ENCODE measurements at places on chromosomes 1 and 21. TPM values are rescaled to one million over a fixed set of nuclear protein-coding genes. Genes with fewer than 3 reads are reported as not detected.

DNA sequence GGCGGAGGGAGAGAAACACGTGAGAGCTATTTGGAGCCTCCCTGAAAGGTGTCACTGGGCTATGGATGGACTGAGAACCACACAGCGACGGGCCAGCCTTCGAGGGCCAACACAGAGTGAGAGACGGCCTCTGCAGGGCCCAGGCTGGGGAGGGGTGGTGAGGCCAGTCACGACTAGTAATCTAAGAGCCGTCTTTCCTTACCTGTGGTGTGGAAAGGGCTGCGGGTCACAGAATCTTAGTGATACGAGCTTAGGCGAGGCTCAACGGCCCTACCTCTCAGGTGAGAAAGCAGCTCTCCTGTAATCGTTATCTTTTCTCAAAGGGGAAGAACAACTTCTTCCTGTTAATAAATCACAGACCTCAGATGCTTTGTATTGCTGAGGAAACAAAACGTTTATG, 33.4 kb upstream of the COX20 start:
- DNase-seq: no peak

DNA sequence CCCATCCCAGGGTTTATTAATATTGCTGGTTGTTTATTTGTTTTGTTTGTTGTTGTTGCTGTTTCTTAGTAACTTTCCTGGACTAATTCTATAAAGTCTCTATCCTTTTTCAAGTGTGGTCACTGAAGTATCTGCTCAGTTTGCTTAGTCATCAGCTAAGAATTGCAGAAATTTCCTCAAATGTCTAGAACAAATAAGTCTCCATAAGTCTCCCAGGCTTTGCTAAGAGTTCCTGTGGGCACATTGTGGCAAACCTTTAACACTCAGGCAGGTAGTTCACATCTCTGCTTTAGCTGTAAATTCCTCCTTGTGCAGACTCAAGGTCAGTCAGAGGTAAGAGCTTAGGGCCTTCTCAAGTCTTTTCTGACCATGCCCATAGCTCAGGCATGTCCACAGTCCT, 38.9 kb upstream of the C1orf185 start:
- no peak for DNase-seq

DNA sequence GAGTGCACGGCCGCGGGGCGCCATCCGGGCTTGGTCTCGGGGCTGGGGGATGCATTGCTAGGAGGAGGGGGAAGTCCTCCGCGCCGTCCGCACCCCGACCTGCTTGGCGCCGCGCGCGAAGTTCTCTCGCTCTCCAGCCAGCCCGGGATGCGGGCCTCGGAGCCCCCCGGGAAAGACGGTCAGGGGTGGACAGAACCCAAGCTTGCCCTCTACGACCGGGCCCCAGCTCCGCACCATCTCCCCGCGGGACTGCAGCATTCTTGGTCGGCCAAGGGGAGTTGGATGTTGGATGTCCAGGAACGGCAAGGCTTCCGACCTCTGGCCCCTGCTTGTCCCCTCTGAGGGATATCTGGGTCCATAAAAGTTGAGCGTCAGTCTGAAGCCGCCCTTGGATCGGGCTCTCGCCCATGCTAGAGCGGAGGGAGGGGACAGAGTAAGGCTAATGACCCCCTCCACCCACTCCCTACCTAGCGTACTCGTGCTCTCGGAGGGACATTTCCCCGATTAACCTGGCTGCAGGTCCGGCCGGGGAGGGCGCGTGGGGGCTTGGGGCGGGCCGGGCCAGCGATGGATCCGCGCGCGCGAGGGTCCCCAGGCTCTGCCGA, 522 bp downstream of the DISP3 start:
- DNase-seq: no peak

- no peak for DNase-seq
Observed at GRCh38 chr1:96651517-96651916, 70.1 kb upstream of the PTBP2 start.

GRCh38 chr1:156579472-156579871, at the start of gene TTC24:
TTC24 (plus strand) TSS chr1:156579723; CDS start chr1:156581365, 1,642 bp downstream.
- DNase-seq: no peak

DNA sequence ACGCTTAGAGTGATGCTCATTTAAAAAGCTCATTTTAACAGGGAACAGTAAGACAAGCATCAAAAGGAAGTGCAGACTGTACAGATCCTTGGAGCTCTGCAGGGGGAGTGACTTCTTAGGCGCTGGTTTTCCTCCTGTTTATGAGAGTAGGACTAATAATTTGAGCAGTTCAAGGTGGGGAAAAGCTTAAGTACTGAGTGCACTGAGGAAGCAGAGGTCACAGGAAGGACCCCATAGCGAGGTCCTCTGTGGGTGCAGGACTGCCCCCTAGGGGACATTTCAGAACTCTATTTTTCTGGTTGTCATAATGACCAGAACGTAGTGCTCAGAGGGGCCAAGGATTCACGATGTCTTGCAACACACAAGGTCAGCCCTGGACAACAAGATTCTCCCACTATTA, 112.1 kb downstream of the HLCS start:
- DNase-seq: no peak

DNA sequence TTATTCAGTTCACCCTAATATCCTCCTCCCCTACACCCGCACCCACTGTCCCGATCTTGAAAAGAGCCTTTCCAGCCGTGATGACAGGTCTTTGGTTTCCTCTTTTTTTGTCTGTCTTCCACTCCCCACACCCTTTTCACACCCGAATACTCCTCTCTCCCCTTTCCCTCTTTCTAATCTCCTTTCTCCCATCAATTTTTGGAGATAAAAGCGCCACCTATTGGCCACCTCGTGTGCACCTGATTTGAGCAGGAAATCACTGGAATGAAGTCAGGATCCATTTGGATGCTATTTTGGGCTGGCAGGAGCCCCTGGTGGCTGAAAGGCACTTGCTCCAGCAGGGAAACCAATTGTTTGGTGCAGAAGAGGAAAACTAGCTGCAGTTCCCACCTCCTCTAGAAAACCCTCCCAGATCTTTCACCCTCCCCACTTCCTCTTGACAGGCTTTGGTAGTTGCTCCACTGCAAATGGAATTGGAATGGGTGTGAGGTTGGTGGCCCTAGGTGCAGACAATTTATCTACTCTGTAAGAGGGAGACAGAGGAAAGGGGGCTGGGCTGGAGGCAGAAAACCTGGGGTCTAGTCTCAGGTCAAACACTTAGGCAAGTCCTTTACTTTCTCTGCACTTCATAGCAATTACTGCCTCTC, 8.4 kb downstream of the FOXE3 start:
- no peak for DNase-seq

GRCh38 chr1:89986020-89986419, 8.9 kb upstream of the ZNF326 start:
- DNase-seq: no peak

GRCh38 chr1:53588053-53588779, 129.0 kb downstream of the DMRTB1 start:
- no peak for DNase-seq

DNA sequence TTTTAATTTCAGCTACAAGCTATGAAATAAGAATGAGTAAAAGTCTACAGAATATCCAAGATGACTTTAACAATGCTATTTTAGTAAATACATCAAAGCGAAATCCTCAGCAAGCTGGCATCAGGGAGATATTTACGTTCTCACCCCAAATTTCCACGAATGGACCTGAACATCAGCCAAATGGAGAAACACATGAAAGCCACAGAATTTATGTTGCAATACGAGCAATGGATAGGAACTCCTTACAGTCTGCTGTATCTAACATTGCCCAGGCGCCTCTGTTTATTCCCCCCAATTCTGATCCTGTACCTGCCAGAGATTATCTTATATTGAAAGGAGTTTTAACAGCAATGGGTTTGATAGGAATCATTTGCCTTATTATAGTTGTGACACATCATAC, 13.7 kb upstream of the CLCA1 start:
- no peak for DNase-seq

Gene IL23R
- 0.64 TPM for total RNA-seq

GRCh38 chr1:28104866-28105467, 16.6 kb upstream of the EYA3 start:
- DNase-seq: no peak

Gene PHLDA3
- 33.7 TPM for total RNA-seq

GRCh38 chr21:42467140-42467983, 28.7 kb downstream of the RSPH1 start:
- DNase-seq: no peak

DNA sequence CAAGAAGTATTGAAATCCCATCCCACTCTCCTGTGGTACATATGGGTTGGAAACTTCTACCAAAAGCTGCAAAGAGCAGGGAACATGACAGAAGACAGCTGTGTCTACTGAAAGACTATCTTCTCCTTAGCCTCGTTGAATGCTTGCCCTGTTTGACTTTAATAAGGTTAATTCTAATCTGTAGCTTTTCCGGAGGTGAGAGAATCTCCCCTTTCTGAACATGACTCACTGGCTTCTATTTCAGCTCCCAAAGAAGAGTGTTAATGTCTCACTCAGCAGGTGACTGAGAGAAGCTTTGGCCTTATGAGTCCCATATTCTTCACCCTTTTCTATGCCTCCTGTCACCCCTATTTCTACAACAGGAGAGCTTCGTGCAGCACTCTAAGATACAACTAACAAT, 88.3 kb downstream of the HHIPL2 start:
- DNase-seq: no peak

Gene CDCA8
- 57.8 TPM for total RNA-seq

DNA sequence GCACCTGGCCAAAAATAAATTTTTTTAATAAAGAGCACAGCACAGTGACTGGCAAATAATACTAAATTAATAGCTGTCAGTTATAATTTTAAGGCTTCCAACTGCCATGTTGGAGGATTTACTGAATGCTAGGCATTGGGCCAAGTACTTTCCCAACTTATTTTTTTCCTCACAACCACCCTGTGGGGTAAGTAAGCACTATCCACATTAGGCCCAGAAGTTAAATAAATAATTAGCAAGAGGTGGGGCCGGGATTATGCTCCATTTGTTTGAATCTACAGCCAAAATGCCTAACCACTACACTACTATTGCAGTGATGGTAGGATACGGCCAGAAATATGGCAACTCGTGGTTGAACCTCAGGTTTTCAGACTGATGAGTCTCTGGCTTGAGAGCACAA, 4.6 kb upstream of the TRNAU1AP start:
- DNase-seq: no peak

Gene ESPN
- total RNA-seq: 0.59 TPM

Gene OR2L13
- not detected for total RNA-seq

DNA sequence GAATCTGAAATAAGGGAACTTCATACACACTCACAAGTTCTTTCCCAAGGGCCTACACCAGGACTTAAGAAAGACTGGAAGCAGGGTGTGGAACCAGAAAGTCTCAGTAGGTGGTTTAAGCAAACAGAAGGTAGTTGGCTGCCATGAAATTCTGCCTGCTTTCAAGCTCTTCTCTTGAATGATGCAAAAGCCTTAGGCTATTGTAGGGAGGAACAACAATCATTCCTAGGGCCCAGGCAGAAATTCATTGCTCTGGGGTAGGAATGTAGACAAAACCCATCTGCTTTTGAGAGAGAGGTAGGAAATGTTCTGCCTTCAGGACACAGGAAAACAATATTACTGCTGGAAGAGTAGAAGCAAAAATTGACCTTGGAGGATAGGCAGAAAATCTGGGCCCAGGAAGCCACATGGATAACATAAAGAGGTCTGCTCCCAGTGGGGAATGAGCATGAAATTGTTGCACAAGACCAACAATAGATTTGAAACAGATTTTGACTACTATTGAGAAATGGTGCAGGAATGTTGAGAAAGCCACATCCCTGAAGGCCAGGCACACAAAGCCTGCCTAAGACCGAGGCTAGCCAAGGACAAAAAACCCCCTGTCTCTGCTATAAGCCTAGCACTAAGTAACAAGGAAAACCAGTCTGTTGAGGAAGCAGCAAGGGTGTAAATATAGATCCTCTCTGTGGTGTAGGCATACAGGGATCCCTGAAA, 22.7 kb upstream of the SFT2D2 start:
- DNase-seq: no peak

DNA sequence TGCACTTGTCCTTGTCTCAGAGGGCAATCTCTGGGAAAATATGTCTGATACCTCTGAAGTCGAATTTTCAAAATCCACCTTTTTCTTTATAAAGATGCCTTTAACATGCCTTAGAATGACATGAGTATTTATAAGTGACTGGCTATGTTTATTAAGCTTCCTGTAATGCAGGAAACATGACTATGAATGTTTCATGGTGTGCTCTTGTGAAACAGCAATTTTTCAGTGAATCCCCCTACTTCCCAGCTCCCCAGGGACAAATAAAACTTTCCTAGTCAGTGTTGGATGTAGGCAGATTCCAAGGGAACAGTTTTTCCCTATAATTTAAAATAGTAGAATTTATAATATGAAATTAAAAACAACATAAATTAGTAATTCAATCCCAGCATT, 437.0 kb downstream of the LMO4 start:
- no peak for DNase-seq

DNA sequence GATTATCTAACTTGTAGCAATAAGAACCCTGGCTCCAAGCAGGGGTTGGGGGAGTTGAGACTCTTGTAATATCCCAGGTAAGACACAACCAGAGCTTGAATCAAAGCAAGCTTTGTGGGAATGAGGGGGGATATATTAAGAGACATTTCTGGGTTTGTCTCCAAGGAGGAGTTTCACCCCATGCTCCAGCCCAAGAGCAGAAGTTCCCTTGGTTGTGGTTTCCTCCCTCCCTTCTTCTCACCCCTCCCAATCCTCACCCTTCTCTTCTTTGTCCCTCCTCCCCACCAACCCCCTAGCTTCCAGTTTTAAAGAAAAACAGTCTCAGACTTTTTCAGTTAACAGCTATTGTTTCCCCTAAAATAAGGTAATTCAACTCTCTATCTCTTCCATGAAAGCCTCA, 11.9 kb downstream of the TRAF3IP3 start:
- DNase-seq: no peak

Gene SLC5A3
- total RNA-seq: 20.6 TPM

DNA sequence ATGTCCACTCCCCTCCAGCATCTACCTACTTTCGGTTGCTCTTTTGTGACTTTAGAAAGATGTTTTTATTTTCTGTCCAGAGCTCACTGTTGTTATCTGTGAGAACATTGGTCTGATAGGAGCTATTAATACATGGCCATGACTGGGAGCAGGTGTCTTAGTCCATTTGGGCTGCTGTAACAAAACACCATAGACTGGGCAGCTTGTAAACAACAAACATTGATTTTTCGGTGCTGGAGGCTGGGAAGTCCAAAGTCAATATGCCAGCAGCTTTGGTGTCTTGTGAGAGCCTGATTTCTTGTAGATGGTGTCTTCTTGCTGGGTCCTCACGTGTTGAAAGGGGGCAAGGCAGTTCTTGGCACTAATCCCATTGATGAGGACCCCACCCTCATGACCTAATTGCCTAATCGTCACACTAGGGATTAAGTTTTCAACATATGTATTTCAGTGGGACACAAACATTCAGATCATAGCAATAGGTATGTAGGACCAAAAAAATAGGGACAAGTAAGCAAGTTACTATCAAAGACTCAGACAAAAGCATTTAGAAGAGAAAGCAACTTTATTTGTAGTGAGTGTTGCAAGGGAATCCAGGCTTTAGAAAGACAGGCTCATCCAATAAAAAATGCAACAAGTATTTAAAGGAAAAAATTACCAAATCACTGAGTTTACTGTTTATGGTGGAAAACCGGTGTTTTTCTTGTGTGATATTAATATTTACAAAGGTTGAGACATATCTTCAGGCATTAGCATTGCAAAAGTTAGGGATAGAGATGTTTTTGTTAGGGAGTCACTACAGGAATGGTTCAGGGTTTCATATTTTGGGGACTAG, 55.2 kb upstream of the WDR26 start:
- no peak for DNase-seq
